Activated naive CD4-positive, alpha-beta T cell (primary cell): ENCODE measurements at places on chromosomes 3 and 15.

- no peak for DNase-seq
Observed at GRCh38 chr3:150495563-150496168, 50.6 kb downstream of the SERP1 start.

DNA sequence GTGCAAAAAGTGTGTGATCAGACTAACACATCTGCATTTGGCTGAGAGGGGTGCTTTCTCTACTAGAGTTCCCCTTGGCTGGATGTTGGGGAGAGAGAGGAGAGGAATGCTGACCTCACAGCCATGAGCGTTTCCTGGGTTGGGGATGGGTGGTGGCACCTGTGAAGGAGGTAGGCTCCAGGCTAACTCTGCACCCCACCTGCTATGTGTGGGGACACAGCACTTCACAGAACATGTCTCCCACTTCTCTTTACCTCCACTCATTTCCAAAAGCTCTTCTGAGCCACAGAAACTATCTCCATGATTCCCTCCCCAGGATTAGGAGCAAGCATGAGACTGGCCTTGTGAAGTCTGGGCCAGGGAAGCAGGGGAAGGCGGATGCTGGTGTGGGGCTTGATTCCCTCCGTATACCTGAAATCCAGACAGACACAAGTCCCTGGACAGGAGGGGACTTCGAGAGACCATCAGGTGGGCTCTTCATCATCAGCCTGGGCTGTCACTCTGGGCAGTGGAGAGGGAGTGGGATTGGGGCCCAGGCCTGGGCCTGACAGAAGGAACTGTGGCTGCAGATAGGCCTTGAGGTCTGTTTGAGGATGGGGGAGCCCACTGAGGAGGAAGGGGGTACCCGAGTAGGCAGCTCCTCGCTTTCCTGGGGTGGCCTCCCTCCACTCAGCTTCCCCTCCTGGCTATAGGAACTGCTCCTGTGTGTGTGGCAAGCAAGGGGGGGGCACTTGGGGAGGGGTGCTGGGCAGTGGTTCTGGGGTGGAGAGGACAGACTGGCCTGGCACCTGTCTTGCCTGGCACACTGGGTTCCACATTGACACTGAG, 40.7 kb downstream of the FEM1B start:
- DNase-seq: no peak

DNA sequence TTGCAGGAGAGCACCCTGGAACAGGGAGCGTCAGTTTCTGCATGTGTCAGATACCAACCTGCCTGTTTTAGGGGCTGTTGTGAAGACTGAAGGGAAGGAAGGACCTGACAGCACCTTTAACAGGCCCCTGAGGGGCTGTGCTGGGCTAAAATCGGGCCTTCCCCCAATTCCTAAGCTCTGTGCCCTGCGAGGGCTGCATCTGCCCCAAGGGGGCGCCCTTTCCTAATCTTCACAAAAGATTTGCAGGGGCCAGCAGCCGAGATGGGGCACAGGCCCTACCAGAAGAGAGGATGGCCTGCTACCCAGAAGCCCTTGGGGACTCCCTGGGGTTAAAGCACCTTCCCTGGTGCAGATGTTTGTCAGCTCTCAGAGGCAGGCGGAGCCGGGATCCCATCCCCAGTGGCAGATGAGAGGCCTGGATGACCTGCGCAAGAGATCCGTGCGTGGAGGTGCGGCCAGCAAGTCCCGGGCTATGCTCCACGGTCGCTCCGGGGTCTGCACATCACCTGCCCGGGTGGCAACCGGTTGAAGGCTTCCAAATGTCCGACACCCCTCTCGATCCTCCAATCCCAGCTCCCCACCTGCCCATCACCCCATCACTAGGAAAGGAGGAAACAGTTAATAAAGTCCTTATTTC, 53.6 kb downstream of the RHCG start:
- no peak for DNase-seq

DNA sequence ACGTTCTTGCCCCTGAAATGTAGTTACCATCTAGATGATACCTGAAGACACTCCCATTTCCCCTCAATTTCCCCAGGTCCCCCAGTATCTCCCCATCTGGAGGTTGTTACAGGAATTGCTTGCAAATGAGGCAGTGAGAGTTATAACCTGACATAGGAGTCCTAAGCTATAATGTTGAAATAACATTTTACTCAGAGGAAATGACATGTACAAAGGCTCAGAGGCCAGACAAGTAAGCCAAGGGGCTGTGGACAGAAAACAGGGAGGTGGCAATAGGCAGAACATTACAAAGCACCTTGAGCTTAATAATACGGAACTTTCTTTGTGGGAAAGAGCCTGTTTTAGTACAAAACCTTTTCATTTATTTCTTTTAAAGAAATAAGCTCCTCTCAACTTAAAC, 171.9 kb downstream of the FRMD5 start:
- no peak for DNase-seq

DNA sequence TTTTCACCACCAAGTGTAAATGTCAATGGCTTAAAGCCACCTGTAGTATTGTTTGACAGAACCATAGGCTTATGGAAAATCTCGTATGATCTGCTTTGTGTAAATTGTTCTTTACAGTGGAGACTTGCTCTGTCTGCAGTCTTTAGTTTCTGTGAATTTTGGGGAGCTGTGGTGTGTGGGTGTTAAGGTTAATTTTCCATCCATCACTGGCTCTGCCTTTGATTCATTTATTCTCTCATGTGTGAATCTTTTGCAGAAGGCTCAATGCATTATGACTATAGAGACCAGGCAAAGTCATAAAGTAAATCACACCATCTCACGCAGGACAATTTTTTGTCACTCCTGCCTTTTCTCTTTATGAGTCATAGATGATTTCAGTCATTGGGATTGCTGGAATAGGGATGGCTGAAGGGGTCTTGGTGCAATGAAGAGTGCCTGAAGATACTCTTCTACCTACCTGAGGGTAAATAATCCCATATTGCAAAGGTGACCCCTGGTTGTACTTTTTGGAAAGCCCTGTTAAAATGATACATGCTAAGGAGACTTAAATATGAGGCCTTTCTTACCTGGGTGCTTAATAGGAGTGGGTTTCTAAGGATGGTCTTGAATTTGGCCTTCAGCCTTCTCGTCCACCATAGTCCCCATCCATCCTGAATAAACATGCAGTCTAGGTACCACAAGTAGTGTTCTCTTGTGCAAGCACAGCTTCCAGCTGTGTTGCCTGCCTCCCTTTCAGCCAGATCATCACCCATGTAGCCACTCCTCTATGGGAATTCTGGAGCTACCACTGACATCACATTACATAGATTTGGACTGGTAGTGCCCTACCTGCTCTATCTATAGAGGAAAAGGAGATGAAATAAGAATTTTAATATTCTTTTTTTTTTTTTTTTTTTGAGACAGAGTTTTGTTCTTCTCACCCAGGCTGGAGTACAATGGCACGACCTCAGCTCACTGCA, 14.3 kb downstream of the TGFBR2 start:
- no peak for DNase-seq

GRCh38 chr3:166270429-166270828, 433.2 kb upstream of the BCHE start:
- DNase-seq: no peak

GRCh38 chr3:72678867-72679266, 169.4 kb downstream of the SHQ1 start:
- no peak for DNase-seq

- DNase-seq: no peak
Observed at GRCh38 chr3:144107923-144108322, 136.3 kb downstream of the DIPK2A start.

DNA sequence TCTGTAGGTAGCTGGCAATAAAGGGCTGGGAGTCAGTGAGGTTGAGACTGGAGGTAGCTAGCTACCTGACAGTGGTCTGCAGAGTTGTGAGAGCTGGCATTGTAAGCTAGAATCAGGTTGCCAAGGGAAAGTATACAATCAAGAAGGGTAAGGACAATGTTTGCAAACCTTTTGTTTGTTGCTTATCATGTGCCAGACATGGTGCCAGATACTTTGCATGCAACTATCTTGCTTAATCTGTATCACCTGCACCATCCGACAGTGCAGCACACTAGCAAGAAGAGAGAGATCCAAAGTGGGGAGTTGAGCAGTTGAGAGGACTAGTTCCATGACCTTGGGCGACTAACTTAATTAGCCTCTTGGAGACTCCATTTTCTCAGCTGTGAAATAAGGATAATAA, 236.4 kb downstream of the PDCD6IP start:
- no peak for DNase-seq

DNA sequence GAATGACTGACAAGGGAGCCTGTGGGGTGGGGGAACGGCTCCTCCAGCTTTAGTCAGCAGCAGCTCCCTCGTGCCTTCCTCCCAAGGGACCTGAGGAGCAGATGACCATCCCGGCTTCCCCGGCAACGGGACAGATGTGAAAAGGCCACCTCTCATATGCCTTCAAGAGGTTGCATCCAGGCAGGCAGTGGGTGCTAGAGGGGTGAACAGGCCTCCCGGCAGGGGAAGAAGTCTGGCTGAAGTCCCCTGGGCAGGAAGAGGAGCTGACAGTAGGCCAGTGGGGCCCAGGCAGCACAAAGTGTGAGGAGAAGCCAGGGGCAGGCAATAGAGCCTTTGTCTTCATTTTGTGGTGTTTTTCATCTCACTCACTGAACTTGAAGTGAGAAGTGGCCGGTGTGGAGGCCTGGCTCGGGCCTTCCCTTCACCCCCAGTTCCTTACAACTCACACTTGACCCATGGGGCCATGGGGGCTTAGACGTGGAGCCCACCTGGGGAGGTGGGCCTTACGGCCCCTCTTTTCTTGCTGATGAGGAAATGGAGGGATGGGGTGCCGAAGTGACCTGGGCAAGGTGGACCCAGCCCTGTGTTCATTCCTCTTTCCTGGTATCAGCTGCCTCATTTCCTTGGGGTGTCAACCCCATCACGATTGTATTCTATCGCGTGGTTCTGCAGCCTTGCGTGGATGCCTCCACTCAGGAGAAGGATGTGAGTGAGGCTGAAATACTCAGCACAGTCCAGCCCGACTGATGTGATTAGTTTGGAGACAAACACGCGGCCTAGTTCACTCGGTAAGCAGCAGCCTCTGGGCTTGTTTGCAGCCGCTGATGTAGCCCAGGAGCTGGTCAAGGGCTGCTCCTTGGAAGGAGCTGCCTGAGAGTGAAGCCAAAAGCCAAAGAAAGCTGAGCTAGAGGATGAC, 115.5 kb upstream of the ALDH1A3 start:
- no peak for DNase-seq

DNA sequence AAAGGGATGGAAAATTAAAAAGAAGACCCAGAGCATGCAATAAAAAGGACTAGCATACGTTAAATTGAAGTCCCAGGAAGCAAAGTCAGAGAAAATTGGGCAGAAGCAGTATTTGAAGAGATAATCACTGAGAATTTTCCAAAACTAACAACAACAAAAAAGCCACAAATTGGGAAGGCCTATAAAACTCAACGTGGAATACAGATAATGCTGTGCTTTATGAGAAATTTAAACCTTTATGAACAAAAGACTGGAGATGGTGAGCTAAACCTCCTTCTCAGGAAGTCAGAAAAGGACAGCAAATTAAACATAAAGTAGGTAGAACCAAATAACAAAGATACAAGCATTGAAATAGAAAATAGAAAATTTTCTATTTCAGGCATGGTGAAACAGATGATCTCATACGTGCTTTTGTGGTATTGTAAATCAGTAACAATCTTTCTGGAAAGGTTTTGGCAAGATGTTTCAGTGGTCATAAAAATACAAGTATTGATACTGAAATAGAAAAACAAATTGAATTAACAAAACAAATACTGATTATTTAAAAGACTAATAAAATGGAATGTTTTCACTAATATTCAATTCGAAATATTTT, 55.6 kb downstream of the LYSMD4 start:
- DNase-seq: no peak

DNA sequence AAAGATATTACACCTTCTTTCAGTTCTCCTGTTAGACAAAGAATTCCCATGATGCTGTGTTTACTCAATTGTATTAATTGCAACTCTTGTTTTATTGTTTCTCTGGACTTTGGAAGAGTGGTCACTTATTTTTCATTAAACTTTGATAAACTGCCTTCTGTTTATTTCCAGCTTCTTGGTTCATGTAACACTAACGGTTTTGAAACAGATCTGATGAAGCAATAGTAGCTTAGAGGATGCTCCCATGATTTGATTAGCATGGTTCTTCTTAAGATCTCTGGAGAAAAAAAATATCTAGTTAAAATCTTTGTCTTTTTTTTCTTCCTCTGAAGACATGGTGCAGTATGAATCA, 90.1 kb downstream of the FNDC3B start:
- no peak for DNase-seq

DNA sequence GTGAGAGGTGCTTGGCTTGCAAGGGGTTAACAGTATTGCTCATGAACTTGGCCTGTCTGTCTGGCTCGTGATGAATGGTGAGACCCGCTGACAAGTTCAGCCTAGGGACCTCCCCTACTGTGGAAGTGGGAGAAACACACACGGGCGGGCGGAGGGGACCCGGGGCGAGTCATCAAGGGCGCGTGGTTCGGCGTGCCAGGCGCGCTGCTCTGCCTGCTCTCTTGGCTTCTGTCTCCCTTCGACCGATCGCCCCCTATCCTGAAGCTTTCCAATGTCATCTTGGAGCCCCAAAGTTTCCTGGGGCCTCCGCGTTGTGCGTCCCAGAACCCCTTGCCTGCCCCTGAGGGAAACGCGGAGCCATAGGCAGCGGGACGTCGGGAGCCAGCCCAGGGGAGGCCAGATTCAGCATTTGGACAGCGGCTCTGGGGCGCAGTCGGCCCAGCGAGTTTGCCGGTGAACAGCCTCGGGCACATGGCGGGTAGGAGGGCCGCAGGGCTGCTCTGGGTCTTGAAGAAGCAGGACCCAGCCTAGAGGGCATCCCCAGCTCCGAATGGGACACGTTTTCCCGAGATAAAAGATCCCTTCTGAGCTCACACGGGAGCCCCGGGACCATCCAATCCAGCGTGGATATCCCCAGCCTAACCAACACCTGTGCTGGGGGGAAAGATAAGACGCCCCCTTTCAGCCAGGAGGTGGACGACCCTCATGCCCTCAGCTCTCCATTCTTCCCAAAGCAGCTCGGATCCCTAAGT, 27.0 kb upstream of the POLG start:
- peak; percentile 48 for DNase-seq

GRCh38 chr3:8562081-8562595, 60.5 kb downstream of the LMCD1 start:
- no peak for DNase-seq

DNA sequence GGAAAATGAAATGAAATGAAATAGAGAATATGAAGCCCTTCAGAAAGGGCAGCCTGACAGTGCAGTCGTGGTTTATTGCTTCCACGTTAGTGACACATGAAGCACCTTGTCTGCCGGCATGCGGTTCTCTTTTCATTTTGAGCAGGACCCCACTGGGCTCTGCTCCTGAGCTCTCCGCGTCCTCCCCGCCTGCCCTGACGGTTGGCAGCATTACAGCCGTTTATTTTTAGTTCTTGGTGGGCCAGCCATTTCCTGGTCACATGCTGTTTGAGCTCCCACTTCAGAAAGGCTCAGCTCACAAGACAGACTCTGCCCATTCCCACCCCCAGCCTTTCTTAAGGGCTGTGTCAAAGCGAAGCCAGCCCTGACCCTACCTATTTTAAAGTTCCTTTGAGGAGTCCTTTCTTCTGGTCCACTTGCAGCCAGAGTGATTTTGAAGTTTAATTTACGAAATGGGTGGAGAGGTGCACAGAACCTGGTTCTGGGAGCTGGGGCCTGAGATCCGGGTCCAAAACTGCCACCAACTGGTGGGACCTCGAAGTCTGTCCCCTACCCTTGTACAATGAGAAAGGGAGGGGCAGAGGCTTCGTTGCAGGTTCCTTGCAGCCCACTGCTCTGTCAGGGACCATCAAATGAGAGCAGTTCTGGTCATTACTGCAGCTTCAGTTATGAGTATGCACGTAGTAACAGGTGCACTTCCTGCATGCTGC, 60.1 kb downstream of the MGLL start:
- DNase-seq: no peak

- DNase-seq: peak; percentile 20
Observed at GRCh38 chr3:187741403-187742350, 3.6 kb downstream of the BCL6 start.

GRCh38 chr3:96331341-96331740, 483.1 kb upstream of the EPHA6 start:
- no peak for DNase-seq

GRCh38 chr3:178295292-178295912, 240.8 kb upstream of the KCNMB2 start:
- DNase-seq: no peak
